ENCODE measurements at places on chromosomes 2 and 18.

DNA sequence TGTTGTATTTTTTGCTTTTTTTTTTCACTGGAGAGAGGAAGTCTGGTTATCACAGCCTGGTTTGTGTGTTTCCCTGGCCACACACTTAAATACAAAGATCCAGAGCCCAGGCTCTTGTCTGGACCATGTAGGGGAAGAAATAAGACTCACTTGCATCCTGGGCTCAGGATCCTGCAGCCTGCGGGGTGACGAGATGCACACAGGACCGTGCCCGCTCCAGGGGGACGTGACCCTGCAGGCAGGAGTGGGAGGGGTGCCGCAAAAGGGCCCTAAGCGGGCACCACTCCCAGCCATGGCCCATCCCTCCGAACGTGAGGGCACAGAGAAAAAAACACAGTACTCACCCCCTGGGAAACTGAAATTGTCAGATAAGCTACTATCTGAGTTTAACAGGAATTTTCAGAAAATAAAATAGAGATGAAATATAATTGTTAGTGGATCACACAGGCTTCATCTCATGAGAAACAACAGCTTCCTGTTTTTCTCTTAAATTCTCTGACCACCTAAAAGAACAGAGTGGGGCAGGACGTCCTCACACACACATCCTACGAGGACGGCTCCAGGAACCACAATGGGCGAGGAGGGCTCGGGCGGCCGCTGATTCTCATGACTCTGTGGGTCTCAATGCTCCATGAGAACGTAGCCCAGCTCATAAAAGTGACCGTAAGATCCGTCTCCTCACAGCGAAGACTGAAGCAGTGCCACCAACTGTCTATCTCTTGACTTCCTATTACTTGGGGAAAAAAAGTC is 142.6 kb upstream of the ALKAL2 start:
- no peak for DNase-seq

GRCh38 chr2:96859681-96860064 is 1.9 kb upstream of the ANKRD39 start:
- DNase-seq, result no peak

- DNase-seq, result no peak
Measured at GRCh38 chr2:21379140-21379539, 255.4 kb downstream of the TDRD15 start.

GRCh38 chr2:30608643-30609042 is 161.6 kb downstream of the LCLAT1 start:
- no peak for DNase-seq

DNA sequence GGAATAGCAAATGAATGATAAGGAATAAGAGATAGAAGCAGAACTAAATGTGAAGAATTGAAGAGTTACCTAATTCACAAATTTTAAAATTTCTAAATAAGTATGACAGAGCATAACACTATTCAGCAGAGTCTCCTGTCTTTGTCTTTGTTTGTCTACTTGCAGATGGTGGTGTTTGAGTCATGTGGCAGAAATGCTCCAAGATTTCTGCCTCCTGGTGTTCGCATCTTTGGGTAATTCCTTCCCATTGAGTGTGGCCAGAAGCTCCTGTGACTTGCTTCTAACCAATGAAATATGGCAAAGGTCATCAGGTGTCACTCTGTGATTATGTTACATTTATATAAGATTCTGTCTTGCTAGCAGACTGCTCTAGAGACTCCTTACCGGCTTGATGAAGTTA is 45.6 kb upstream of the GALNT3 start:
- DNase-seq, result no peak

GRCh38 chr18:35635170-35635569 is 53.6 kb downstream of the GALNT1 start:
- DNase-seq, result no peak

DNA sequence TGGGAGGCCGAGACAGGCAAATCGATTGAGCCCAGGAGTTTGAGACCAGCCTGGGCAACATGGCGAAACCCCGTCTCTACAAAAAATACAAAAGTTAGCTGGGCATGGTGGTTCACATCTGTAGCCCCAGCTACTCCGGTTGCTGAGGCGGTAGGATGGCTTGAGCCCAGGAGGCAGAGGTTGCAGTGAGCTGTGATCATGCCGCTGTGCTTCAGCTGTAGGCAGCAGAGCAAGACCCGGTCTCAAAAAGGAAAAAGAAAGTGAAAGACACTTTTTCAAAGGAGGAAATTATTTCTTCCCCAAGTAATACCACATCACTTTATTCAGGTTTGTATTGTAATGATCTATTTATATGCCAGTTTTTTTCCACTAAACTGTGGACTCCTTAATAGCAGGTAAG is 35.7 kb upstream of the TAF4B start:
- DNase-seq, result no peak

DNA sequence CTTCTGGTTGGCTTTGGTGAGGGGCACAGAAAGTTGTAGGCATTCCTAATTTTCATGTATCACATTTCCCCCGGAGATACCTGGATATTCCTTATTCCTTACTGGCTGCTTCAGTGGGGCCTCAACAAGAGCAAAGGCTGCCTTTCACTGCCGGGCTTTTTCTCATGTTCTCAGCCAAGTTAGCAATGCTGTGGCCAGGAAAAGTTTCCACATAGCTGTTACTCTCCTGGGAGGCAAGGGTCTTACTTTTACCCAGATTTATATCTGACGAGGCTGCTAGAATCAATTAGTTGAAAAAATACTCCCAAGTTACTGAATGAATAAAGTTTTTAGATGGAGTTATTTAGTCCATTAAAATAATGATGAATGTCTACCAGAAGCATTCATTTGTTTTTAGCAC is 230.5 kb downstream of the ZNF407 start:
- DNase-seq, result no peak

DNA sequence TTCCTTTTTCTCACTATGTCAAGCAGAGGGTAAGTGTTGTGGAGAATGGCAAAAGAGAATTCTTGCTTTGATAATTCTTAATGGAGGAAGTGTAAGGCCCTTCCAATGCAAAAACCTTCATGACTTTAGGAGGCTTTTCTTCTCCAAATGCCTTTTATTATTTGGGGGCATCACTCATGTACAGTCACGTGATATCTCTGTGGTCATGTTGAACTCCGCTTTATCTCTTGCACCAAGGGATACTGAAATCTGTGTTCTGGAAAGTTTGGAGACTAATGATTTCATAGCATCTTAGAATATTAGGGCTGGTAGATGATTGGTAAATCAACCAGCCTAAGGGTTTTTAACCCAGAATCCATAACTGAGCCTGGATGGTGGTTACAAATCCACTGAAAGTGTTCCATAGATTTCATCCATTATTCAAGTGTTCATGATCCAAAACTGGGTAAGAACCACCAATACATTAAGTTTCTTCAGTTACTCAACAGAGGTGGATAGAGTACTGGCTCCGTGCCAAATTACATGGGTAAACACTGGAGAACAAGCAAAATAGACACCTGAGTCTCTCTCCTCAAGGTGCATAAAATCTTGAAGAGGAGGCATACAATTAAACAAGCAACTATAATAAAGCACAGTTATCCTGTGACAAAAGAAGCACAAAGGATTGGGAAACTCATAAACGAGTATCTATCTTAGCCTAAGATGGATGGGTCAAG is 169.6 kb upstream of the EPHA4 start:
- DNase-seq, result no peak

GRCh38 chr2:10524341-10524740 is 76.2 kb upstream of the ODC1 start:
- DNase-seq, result no peak

GRCh38 chr18:31491586-31491985 is 6.4 kb upstream of the DSG2 start:
- no peak for DNase-seq

DNA sequence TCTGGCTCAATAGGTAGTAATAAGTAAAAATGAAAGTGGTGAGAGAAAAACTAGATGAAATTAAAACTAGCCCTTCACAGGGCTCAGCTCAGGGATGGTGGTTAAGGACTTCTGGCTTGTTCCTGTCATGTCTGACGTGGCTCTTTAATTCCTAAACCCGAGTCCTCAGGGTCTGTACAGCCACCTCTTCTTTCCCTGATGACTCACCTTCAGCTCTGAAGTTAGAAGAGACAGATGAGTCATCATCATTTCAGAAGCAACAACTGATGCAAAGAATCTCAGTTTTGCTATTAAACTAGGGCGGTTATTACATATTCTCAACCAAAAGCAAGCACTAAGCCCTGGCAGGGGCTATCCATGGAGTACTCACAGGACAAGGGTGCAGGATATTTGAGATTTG is 24.0 kb upstream of the ITGB6 start:
- DNase-seq, result no peak

- no peak for DNase-seq
Measured at GRCh38 chr18:11653521-11653920, 35.5 kb upstream of the GNAL start.

DNA sequence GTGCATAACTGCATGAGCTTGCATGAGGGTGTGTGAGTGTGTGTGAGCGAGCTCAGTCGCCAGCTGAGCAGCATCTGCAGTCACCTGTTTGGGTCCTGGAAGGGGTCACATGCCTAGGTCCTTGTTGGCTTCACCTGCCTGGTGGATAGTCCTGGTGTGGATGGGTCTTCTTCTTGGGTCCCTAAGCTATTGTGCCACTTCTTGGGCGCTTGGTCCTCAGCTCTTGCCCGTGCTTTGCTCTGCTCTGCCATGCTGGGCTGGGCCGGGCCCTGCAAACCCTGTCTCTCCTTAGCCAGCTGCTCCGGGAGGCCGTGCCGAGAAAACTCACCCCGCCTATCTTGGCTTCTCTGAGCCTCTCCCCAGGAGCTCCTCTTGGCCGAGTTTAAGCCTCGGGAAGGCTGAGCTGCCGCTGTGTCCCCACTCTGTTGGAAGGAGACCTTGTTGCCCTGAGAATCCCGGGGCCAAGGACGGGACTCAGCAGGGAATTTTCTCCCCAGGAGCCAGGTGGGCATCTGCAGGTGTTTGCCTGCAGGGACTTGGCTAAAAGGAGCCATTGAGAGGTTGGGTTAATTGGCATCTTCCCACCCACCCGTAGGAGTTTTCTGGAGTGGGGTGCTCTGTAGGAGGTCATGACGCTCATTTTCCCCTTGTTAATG is 300.8 kb downstream of the NDUFA10 start:
- no peak for DNase-seq

GRCh38 chr18:61992923-61993322 is 100.1 kb upstream of the RNF152 start:
- peak; percentile 14 for DNase-seq

DNA sequence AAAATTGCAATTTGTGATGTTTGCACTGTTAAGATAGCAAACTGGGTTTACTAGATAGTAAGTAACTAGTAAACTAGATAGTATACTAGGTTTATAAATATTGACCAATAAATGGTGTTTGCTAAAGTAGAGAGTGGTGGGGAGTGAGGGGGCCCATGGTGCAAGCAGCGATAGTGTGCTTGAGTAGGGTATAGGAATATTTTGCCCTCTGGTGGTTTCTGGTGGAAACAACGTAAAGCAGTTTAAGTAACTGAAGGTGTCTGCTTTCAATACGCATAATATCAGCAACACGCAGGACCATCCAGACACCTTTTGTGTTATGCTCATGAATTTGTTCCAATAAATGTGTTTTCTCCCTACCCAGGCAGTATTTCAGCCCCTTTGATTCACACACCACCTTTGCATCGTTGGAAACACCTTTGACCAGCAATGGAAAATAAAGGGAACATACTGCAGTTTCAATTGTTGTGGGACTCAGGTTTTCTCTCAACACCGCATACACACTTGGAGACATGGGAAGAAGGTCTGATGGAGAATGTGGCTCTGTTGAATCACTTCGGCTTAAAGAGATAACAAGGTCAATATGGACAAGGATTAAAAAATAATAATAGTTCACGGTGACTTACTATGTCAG is 16.7 kb upstream of the STAT1 start:
- DNase-seq, result no peak

DNA sequence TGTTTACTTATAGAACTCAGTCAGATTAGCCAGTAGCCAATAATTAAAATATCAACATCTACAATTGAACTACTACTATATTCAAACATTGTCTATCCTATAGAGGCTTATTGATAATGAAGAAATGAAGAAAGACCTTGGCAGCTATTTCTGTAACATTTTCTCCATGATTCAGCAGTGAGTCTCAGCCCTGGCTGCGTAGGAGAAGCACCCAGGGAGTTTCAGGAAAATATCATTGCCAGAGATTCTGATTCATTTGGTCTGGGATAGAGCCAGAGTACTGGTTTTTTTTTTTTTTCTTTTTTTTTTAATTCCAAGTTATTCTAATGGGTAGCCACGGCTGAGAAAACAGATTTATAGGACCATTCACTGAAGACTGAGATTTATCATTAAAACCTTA is 404.8 kb downstream of the TXNL1 start:
- no peak for DNase-seq

DNA sequence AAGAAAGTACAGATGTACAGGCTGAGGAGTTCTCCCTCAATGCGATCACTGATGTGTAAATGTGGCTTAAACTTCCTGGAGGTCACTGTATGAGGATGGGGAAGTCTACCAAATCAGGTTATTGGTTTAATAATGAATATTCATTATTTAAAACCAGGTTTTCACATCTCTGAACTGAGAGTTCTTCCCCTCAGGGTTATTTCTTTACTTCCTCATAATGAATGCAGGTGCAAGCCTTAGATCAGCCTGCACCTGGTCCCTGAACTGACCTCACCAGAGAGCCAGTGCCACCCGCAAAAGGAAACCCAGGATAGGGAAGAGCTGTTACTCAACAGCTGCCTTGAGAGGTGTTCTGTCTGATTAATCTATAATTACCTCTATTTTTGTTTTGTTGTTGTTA is 369.0 kb downstream of the EPHA4 start:
- no peak for DNase-seq

- no peak for DNase-seq
Measured at GRCh38 chr2:233746475-233747282, 13.4 kb upstream of the UGT1A1 start.

- DNase-seq, result no peak
Measured at GRCh38 chr2:217434180-217434975, 568.4 kb downstream of the TNS1 start.

- no peak for DNase-seq
Measured at GRCh38 chr2:439556-440402, 151.9 kb upstream of the ALKAL2 start.

- no peak for DNase-seq
Measured at GRCh38 chr2:212727751-212728150, 189.1 kb upstream of the ERBB4 start.

DNA sequence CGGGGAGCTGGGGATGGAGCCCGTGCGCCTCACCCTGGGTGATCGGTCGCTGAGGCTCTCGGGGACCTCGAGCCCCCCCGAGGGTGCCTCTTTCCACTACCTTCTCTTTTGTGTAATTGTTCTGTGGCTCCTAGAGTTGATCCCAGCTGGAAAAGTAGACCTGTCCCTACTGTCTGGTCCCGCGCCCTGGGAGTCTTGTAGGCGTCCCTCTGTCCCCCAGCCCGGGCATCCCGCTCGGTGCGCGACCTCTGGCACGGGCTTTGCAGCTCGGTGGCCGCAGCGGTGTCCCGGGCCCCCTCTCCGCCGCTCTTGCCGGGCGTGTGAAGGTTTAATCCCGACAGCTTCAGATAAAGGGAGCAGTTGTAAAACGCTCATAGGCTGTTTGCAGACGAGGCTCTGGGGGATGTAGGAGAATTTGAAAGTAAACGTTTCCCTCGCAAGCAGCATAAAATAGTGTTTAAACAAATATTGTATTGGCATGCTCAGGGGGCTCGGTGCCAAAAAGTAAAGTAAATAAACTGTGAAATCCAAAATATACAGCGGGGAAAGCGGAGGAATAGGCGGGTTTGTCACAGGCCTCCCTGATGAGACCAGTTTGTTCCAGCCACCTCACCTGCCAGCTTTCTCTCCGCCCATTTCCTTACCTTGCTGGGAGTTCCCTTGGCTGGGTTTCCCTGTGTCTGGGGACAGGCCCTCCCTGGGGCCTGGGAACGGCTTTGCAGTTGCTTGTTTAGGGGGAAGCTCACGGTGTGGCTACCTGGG is 1.9 kb downstream of the GLI2 start:
- DNase-seq, result no peak

Measured in SIG-M5 (cell line).